ENCODE measurements at places on chromosomes 3 and 15.
A peak's percentile ranks its signal among the peaks of the same experiment; 100 is the strongest.

GRCh38 chr3:151976211-151977050, 103.0 kb downstream of the SUCNR1 start:
- DNase-seq: no peak

GRCh38 chr3:127702151-127702578, 29.4 kb downstream of the ABTB1 start:
- DNase-seq: no peak

GRCh38 chr3:152234657-152235375, 33.9 kb upstream of the MBNL1 start:
- no peak for DNase-seq

- DNase-seq: no peak
Measured at GRCh38 chr3:23928524-23928923, 11.6 kb downstream of the RPL15 start.

DNA sequence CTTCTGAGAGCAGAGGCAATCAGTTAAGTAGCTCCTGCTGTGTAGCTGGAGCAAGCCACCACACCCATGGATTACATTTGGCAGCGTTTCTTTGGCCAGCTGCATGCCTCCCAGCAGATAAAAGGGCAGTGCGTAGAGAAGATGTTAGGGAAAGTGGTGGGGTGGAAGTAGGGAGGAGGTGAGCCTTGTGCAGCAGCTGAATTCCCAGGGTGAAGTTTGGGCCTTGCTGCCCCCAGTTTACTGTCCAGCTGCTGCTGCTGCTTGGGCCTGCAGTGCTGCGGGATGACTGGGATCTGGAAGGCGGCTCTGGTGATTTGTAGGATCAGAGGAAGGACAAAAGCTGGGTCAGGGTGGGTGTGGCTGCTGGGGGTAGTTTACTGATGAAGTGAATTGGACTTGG, 318.7 kb upstream of the C2CD4B start:
- DNase-seq: no peak

GRCh38 chr3:54889731-54890130, 38.1 kb downstream of the LRTM1 start:
- DNase-seq: no peak

GRCh38 chr3:15796771-15797641, 773 bp downstream of the ANKRD28 start:
- DNase-seq: no peak

- no peak for DNase-seq
Measured at GRCh38 chr3:194103983-194104751, 31.8 kb upstream of the HES1 start.

- no peak for DNase-seq
Measured at GRCh38 chr3:123749711-123750110, 134.4 kb downstream of the MYLK start.

- DNase-seq: no peak
Measured at GRCh38 chr3:77195766-77196545, 156.1 kb downstream of the ROBO2 start.

- no peak for DNase-seq
Measured at GRCh38 chr3:169939320-169939719, 27.3 kb upstream of the SEC62 start.

DNA sequence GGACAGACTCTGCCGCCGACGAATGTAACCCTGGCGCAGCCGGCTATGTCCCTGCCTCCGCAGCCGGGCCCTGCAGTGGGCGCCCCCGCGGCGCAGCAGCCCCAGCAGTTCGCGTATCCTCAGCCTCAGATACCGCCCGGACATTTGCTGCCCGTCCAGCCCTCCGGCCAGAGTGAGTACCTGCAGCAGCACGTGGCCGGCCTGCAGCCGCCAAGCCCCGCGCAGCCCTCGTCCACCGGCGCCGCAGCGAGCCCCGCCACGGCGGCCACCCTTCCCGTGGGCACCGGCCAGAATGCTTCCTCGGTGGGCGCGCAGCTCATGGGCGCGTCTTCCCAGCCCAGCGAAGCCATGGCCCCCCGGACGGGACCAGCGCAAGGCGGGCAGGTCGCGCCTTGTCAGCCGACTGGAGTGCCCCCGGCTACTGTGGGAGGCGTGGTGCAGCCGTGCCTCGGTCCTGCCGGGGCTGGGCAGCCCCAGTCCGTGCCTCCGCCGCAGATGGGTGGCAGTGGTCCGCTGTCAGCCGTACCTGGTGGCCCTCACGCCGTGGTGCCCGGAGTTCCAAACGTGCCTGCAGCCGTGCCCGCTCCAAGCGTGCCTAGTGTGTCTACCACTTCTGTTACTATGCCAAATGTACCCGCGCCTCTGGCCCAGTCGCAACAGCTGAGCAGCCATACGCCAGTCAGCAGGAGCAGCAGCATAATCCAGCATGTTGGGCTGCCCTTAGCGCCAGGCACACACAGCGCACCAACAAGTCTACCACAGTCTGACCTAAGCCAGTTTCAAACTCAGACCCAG, 2.4 kb downstream of the TSC22D2 start:
- DNase-seq: peak; percentile 22

- DNase-seq: no peak
Measured at GRCh38 chr3:29271475-29271874, 9.4 kb upstream of the RBMS3 start.

GRCh38 chr15:82062479-82063454, 16.9 kb upstream of the MEX3B start:
- no peak for DNase-seq
